Stimulated activated CD4-positive, alpha-beta T cell treated with anti-CD3 and anti-CD28 coated beads, Interleukin-15, amount 100 ng/mL, for 48 hours (primary cell): ENCODE measurements at places on chromosomes 2 and 18.

DNA sequence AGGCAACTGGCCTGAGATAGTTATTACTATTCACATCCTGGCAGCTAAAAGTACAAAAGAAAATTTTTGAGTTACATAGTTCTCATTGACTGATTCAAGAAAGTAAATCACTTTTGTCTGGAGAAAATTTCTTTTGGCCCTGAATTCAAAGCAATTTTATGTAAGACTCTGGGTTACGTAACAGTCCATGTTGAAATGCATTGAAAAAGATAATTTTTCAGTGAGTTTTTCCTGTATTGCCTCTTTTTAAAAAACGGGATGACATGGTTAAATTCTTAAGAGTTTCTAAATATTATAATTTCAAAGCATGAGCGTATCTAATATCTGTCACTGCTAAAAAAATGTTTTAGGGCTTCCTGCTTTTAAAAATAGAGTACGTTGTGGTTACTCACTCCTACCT lies 72.7 kb downstream of the ANKRD12 start:
- DNase-seq, result no peak

GRCh38 chr2:201414099-201415023 lies 36.9 kb downstream of the TRAK2 start:
- no peak for DNase-seq

DNA sequence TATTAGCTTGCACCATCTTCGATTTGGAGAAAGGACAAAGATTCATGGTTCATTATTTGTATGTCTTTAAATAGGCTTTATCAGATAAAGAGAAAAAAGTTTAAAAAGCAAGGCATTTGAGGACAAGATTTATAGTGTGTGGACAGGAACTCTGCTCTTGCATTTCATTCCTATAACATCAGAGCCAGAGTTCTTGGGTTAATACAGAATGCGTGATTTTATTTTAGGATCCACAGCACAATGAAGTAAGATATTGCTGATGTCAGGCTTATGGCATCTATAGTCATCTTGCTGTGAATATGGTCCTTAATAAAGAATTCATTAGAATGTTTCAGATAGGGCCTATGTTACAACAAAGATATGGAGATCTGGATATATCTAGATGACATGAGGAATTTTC lies 19.7 kb downstream of the RASGRP3 start:
- DNase-seq, result no peak

GRCh38 chr18:61703508-61703907 lies 189.3 kb downstream of the RNF152 start:
- DNase-seq, result no peak

- no peak for DNase-seq
Measured at GRCh38 chr18:37570336-37570930, 4.8 kb upstream of the CELF4 start.

GRCh38 chr18:68848242-68848641 lies 50.4 kb downstream of the CCDC102B start:
- no peak for DNase-seq

GRCh38 chr2:150204451-150204850 lies 283.0 kb downstream of the RND3 start:
- no peak for DNase-seq

DNA sequence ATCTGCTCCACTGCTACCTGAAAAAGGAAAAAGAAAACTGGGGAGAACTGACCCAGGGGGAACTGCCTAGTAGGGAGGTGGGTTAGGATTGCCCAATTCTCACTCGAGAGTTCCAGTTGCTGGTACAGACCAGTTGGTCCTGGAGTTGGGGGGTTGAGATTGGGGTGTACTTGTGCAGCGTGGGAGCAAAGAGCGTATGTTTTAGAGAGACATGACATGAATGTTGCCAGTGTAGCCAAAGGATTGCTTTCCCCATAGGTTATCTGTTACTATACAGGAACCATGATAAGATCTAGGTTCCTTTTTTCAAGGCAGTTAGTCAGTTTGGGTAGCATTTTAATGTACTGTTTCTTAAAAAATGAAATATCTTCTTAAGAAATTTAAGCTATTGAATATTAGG lies 68.6 kb downstream of the APLF start:
- DNase-seq, result no peak

- no peak for DNase-seq
Measured at GRCh38 chr2:143209570-143210445, 80.6 kb downstream of the ARHGAP15 start.

DNA sequence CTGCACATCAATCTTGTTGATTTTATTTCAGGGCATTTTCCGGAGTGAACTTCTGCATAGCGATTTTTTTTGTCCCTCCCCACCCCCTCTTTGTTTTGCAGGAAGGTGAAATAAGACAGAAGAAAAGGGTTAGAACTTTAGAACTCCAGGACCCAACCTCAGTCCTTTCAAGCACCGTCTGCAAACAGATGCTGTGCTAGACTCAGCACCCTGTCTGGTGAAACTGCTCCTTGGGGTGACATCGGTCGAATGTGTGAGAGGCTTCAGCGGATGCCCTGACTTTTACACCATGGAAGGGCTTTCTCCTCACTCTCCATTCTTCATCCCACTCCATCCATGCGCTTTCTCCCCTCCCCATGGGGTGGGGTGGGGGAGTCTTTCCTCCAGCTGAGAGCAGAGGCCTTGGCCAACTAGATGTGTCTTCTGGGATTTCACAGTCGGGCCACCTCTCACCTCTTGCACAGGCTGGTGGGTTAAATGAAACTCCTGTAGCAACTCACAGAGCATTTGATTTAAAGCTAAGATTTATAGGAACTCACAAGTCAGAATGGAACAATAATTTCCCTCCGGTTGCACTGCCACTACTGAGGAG lies 43.3 kb upstream of the EDAR start:
- DNase-seq, result no peak

GRCh38 chr2:173511942-173512341 lies 157.3 kb downstream of the CDCA7 start:
- DNase-seq, result no peak

DNA sequence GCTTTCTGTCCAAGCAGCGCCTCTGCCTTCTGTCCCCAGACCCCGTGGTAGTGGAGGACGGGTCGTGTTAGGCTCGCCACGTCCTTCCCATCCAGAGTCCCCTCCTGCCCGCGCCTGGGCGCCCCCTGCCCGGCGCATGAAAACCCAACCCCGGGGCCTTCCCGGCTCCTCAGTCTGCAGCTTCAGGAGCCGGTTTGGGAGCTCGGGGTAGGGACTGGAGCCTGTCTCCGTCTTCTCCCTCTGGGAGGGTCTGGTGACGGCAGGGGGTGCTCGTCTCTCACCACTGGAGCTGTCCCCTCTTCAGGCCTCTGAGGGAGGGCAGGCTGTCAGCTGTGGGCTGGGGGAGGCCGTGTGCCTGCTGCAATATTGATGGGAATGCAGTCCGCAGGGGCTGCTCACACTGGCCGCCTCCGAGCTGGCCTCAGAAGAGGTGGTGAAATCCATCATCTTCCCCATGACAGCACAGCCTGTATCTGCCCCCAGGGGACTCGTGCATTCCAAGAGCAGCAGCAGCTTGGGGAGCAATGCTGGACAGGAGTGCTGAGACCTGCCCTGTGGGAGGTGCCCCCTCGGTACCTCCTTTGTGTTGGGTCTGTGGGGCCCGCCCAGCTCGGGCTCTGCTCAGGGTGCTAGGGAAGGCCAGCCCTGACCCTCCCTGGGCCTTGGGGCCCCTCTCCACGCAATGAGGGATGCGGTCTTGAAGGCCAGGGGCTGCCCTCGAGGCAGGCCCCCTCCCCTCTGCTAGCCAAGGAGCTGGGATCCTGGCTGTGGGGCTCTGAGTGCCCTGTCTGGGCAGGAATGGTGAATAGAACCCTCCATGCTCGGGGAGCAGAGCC lies 17.8 kb upstream of the KLHL30 start:
- no peak for DNase-seq

GRCh38 chr18:9851511-9851910 lies 34.3 kb upstream of the TXNDC2 start:
- no peak for DNase-seq

DNA sequence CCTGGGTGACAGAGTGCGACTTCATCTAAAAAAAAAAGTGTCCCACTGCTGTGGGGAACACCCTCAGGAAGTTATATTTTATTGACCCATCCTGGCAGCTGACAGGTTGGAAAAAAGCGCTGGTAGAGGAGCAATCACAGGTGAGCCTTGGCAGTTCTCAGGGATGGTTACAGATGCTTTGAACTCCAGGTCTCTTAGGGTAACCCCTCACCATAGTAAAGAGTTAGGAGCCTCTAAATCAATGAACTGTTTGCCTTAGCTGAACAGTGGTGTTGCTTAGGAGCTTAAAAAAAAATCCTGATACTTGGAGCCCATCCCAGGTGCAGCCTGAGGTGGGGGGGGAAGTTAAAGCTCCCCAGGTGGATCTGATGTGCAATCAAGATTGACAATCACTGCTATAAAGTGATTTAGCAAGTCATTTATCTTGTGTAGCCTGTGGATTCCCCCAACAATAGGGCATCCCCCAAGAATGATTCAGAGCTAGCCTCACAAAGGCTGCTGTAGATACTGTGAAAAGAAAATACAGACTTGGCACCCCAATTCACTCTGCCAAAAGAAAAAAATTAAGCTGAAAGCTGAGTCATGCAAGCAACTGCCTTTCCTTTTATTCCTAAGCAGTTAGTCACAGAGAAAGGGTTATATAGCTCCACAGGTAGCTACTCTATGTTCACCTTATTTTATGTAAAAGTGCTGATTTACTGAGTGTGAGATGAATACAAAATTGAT lies 14.8 kb downstream of the SLC16A14 start:
- no peak for DNase-seq

DNA sequence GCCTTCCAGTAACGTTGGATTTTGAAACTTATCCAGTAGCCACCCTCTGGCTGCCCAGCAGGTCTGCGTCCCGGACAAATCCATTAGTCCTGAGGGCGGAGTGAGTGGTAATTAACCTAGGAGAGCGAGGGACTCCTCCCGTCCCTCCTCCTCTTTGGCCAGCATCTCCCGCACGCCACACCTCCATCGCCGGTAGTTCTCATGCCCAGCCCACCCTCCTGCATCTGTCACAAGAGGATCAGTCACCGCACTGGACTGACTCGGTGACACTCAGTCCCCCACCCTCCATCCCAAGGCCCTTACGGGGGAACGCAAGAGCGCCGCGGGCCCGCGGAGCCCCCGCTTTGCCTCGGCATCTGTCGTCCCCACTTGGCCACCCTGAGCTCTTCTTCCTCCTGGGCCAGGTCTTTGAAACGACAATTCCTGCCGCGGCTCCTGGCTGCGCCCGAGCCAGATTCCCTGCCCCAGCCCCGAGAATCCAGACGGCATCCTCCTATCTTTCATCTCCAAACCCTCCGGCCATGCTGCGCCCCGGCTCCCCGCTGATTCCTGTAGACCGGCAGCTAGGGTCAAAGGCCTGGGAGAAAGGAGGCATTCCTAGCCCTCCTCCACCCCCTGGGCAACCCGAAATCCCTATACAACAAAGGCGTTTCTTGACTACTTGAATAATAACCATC lies 77.5 kb downstream of the EIF2AK3 start:
- DNase-seq, result no peak

- no peak for DNase-seq
Measured at GRCh38 chr2:240144649-240145261, 4.3 kb upstream of the OTOS start.

GRCh38 chr18:8389391-8390340 lies 219.6 kb upstream of the RAB12 start:
- peak; percentile 31 for DNase-seq

GRCh38 chr2:52288596-52288995 lies 1256.7 kb upstream of the NRXN1 start:
- DNase-seq, result no peak

- DNase-seq, result no peak
Measured at GRCh38 chr2:18927525-18928232, 338.3 kb upstream of the NT5C1B start.

DNA sequence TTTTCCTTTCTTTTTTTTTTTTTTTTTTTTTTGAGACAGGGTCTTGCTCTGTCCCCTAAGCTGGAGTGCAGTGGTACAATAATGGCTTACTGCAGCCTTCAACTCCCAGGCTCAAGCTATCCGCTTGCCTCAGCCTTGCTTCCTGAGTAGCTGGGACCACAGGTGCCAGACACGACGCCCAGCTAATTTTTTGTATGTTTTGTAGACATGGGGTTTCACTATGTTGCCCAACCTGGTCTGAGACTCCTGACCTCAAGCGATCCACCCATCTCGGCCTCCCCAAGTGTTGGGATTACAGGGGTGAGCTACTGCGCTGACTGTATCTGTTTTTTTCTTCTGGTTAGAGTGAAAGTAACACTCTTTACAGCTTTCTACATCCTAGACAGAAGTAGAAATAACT lies 240.3 kb upstream of the FBXO11 start:
- no peak for DNase-seq

GRCh38 chr2:169739351-169739750 lies 5.7 kb downstream of the KLHL23 start:
- no peak for DNase-seq

DNA sequence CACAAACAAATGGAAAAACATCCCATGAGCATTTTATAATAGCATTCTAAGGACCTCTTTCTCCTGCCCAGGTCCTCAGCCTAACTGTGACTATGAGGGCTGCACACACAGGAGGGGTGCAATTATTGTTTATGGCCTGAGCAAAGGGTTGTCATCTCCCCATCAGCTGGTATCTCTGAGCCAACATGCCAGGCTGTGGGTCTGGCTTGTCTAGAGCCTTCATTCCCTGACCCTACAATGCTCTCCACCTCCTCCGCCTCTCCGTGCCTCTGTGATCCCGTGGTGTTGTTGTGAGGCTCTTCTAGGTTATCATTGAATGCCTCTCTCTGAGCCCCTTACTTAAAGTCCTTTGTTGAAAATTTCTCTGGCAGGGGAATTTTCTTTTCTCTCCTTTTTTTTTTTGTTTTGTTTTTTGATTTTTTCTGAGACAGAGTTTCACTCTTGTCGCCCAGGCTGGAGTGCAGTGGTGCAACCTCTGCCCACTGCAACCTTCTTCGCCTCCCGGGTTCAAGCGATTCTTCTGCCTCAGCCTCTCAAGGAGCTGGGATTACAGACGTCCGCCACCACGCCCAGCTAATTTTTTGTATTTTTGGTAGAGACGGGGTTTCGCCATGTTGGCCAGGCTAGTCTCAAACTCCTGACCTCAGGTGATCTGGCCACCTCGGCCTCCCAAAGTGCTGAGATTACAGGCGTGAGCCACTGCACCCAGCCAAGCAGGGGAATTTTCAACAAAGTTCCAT lies 126.4 kb downstream of the SMAD7 start:
- no peak for DNase-seq

GRCh38 chr2:60756097-60757087 lies at the start of gene PAPOLG:
TSS of gene PAPOLG (plus strand) at chr2:60756268. CDS start at chr2:60756479, 211 bp downstream.
- peak; percentile 99 for DNase-seq

- no peak for DNase-seq
Measured at GRCh38 chr2:29001806-29002205, 20.7 kb downstream of the TOGARAM2 start.

- DNase-seq, result no peak
Measured at GRCh38 chr2:88027697-88028389, 11.5 kb upstream of the RNU2-63P start.

GRCh38 chr2:217683106-217683870 lies 319.5 kb downstream of the TNS1 start:
- no peak for DNase-seq

- no peak for DNase-seq
Measured at GRCh38 chr2:98598781-98599428, 9.4 kb downstream of the COA5 start.

GRCh38 chr18:62186499-62186773 lies 420 bp downstream of the PIGN start:
- DNase-seq, result no peak

GRCh38 chr18:23837591-23837990 lies 148.3 kb downstream of the LAMA3 start:
- no peak for DNase-seq
